DMS153 (cell line): ENCODE measurements at places on chromosomes 11 and 22.

DNA sequence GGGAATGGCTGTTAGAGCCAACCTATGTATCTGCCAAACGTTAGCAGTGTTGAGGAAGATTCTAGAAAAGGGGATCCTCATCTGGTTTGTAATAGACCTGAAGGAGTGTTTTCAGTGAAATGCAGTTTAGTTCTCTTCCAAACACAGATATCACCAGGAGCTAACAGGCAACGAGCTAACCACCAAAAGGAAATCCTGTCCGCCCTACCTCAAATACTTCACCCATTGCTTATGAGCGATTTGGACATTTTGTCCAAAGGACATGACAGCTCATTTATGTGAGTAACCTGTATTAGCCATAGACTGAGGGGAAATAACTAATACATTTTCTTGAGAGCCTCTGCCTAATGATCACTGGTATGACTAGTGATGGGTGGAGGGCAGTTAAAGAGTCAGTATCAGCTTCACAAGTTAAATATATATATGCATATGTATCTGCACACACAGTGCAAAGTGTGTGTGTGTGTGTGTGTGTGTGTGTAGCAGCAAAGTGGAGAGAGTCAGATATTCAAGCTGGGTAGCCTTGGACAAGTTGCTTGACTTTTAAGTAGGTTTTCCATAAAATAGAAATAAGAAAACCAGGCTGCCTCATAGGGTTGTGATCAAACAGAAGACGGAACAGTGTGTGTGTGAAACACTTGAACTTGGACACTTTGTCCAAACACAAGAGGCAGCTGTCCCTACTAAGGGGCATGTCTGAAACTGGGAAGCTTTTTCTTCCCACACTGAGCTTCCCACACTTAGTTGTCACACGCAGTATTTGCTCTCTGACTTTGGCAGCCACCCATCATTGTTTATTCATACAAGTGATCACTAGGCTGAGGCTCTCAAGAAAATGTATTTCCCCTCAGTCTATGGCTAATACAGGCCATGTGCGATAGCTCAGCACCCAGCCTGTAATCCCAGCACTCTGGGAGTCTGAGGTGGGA lies 940 bp upstream of the C11orf91 start:
- DNase-seq, result no peak

DNA sequence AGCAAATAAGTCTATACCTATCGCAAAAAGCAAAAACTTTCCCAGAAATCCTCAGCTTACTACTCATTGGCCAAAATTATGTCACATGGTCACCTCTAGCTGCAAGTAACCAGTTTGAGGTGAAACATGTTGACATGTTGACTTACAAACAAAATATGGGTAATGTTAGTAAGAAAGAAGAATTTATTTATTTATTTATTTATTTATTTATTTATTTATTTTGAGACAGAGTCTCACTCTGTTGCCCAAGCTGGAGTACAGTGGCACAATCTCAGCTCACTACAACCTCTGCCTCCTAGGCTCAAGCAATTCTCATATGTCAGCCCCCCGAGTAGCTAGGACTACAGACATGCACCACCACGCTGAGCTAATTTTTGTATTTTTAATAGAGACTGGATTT lies 5.4 kb upstream of the SLC35C1 start:
- DNase-seq, result no peak

DNA sequence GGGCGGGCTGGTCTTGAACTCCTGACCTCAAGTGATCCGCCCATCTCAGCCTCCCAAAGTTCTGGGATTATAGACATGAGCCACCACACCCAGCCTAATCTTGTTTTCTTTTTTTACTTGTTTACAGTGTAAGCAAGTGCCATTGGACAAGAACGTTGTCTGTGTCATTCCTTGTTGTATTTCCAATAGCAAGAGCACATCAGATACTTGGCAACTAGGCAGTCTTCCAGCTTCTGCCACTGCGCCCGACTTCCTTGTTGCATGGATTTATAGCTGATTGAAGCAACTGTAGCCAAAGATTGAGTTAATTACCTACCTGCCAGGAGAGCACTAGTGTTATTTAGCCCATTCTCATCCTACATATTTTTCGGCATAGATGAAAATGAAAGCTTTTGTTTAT lies 3.1 kb upstream of the SGSM3 start:
- DNase-seq, result no peak

GRCh38 chr11:72411623-72412419 lies 22.5 kb downstream of the CLPB start:
- no peak for DNase-seq

GRCh38 chr11:133122256-133122655 lies 410.0 kb downstream of the OPCML start:
- DNase-seq, result no peak

DNA sequence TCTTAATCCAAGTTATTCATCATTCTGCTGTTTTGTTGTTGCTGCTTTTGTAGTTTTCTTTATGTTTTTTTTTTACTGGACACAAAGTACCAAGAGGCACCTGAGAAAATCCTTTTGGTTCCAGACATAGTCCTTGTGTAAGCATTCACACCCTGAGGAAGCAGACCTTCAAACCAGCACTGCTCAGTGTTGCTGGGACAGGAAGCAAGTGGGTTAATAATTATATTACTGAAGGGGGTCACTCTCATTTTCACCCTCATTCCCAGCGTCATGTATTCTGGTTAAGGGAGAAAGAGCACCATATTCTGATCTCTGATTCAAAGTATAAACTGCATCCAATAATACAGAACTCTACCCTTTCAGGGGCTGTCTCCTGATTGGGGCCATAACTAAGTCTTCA lies 5.9 kb upstream of the ALKBH3 start:
- DNase-seq, result no peak

- no peak for DNase-seq
Measured at GRCh38 chr22:29748248-29748893, 18.4 kb downstream of the ZMAT5 start.

- DNase-seq, result no peak
Measured at GRCh38 chr22:19832476-19833108, 22.1 kb downstream of the GNB1L start.
